NCI-H446 treated with DMSO at 0.1 percent for 48 hours (cell line): ENCODE measurements at places on chromosomes 5 and 9.

GRCh38 chr5:159337016-159337955 is 7.0 kb upstream of the IL12B start:
- DNase-seq, result no peak

GRCh38 chr9:36499174-36499890 is 73.4 kb upstream of the MELK start:
- DNase-seq, result no peak

- DNase-seq, result no peak
Measured at GRCh38 chr5:149410721-149411432, 31.8 kb upstream of the IL17B start.

DNA sequence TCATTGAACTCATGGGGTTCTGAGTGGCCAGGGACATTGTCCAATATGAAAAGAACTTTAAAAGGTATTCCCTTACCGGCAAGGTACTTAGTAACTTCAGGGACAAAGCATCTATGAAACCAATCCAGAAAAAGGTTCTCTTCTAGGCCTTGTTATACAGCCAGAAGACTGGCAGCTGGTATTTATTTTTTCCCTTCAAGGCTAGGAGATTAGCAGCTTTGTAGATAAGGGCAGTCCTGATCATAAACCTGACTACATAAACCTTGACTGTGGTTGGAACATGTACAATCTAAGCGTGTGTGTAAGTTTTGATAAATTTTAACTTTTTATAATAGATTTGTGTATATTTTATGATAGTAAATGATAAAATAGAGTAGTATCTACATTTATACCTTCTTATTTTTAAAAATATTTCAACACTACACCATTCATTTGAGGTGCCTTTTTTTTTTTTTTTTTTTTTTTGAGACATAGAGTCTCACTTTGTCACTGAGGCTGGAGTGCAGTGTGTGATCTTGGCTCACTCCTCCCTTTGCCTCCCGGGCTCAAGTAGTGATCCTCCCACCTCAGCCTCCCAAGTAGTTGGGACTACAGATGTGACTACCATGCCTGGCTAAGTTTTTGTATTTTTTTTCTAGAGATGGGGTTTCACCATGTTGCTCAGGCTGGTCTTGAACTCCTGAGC is 24.5 kb downstream of the RANBP17 start:
- no peak for DNase-seq

DNA sequence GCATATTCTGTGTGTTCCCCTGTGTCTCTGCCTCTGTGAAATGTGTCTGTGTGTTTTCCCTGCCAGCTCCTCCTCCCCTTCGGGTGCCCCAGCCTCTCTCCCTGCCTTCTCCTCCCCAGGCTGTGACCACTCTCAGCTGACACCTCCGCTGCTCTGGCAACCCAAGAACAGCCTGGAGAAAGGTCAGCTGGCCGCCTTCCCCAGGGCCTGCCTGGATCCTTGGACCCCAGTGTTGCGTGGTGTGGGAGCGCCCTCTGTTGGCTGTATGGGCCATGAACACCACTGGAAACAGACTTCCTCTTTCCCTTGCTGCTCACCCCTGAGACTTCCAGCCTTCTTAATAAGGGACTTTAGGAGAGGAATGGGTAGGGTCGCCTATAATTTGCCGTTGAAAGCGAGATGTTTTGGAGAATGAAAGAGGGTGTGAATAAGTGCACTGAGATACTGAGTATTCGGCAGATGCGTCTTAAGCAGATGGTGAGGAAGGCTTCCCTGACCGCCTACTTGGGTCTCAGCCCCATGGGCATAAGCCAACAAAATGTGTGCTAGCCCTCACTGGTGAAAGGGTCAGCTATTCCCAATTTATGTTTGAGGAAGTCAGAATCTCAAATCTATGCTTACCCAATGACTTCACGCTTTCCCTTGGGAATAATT is 114.9 kb upstream of the TRIM32 start:
- DNase-seq, result no peak

DNA sequence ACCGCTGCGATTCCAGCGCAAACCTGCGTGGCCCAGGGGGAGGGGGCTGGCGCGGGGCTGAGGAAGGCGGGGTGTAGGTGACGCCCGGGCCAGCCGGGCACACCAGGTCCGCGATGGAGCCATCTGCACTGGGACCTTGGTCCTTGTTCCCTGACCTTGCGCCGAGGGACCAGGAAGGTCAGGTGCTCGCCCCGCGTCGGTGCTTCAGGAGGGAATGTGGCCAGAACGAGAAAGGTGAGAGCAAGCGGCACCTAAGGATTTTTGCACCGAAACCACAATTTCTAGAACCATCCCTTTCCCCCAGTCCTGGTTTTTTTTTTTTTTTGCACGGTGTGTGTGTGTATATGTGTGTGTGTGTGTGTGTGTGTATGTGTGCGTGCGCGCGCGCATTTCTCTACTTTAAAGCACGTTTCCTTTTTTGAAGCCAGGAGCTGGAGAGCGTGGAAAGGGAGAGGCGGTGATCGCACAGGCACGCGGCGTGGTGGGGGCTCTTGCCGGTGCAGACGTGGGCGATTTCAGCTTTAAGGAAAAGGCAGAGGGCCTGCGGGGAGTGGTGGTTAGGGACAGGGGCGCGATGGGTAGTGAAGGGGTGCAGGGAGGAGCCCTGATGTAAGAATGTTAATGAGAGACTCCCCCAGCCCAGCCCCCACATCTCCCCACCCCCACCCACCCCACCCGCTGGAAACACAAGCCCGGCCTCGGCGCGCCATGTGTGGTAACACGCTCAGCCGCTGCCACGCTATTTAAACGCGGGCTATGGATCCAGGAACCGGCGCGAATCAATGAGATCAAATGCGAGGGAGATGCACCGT is at the start of gene NPR3:
Gene NPR3, plus strand, starts transcription at position 772 of the 812 bp plus-strand sequence. CDS start 456 bp downstream, outside the sequence.
- DNase-seq, result no peak

DNA sequence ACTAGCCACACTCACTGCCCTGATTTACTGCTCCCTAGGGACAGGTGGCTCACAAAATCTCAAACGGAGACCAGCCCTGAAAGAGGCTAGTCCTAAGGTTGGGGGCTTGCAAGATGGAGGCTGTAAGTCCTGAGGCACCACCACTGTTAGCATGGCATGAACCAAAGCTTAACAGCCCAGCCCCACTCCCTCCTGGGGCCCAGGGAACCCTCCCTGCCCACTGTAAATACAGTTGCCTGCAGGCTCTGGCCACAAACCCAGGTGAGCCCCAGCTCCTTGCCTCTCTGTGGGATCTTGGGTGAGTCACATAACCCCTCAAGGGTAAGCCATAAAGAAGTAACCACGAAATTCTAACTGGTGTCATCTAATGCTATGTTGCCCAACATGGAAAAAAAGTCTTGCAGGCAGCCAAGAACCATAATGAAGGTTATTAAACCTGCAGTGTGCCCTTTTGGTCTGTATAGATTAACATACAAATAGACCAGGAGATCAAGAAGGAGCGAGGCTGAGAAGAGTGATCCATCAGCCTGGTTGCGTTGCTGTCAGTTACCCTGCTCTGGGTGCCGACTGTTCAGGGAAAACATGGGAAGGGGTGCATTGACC is 1.7 kb upstream of the POMT1 start:
- no peak for DNase-seq

DNA sequence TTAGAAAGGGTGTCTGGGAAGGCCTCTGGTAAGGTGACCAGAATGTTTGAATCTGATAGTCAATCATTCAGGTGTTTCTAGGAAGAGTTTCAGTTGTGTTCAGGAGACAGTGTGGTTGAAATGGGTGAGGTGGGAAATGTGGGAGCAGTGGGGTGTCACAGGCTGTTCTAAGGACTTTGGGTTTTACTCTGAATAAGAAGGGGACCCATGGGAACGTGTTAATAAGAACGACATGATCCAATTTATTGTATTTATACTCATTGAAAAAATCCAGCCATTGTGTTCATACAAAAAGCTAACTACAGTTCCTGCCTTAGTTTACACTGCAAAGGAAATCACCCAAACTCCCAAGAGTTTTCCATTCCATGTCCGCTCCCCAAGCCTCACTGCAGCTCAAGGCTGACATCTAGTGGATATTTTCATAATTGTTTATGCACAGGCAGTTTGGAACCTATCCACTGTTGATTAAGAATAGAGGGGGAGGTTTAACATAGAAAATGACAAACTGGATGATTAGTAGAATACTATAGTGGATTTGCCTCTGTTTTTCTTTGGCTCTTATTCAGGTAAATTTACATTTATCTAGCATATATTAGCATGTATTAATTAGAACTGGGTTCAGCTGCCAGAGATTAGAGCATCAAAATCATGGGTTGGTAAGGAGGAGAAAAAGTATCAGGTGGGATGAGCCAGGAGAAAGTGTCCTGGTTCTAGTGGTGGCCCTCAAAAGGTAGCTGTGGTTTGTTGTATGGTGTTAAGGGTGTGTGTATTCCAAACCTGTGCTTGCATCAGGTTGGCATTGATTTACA is 17.7 kb downstream of the CAVIN4 start:
- peak; percentile 5 for DNase-seq

DNA sequence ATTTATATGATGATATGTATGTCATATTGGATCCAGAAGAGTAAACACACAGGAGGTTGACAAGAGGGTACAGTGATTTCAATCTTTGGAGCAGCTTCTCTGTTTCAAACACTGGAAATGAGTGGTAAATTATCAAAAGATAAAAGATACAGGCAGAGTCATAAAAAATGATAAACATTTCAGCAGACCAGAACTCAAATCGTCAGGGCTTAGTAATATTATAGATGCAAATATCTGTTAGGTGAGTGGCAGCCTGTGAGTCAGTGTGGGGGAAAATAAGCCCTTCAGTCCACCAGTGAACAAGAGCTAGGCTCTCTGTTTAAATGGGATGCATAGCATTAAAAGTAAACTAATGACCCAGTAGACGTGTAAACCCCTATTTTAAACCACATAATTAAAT is 1378.1 kb downstream of the EFNA5 start:
- DNase-seq, result no peak

GRCh38 chr5:51987669-51988209 is 604.5 kb downstream of the ISL1 start:
- no peak for DNase-seq
